ENCODE measurements at places on chromosomes 2 and 18.

- no peak for DNase-seq
These were observed 403.3 kb upstream of the FANCL start for GRCh38 chr2:58644451-58644850.

GRCh38 chr2:231780123-231780908 lies 766 bp downstream of the PDE6D start:
- peak; percentile 12 for DNase-seq

DNA sequence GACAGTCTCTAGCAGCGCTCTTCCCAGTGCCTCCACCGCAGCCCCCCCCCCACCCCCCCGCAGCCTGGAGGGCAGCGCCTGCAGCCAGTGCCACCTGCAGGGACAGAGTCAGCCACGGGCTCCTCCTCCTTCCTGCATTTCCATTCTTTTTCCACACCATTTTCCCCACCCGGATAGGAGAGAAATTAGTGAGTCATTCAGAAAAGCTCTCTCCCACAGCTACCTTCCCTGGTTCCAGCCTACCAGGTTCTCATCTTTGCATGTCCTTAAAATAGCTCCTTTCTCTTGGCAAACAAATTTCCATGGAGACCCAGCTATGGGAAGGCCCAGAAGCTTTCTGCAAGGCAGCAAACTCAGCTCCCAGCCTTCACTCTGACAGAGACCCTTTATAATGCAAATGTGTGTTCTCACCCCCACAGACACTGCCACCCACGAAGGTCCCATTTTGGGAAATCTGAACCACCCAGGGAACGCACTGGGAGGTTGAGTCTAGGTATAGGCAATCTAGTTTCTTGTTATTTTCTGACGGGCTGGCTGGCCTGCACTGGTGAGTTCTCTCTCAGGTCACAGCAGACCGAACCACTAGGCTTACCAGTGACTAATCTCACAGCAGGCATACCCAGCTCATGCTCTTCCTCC lies 41.8 kb upstream of the ATG16L1 start:
- DNase-seq = peak; percentile 67

DNA sequence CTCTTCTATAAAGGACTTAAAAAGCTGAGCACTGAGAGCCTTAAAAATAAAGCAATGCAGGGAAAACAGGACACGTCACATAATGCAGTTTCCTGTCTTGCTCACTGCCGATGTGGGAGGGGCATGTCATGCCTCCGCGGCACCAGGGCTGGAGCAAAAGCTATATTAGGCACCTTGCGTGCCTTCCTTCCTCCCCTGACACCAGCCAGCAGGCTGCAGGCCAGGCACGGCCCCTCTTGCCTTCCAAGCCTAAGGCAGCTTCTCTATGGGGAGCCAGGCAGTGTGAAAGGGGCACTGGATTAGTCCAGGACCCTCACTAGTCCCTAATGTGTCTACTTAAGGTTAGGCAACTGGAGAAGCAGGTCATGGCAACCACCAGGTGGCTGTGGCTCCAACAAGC lies 26.3 kb downstream of the MRPL35 start:
- DNase-seq = peak; percentile 63

DNA sequence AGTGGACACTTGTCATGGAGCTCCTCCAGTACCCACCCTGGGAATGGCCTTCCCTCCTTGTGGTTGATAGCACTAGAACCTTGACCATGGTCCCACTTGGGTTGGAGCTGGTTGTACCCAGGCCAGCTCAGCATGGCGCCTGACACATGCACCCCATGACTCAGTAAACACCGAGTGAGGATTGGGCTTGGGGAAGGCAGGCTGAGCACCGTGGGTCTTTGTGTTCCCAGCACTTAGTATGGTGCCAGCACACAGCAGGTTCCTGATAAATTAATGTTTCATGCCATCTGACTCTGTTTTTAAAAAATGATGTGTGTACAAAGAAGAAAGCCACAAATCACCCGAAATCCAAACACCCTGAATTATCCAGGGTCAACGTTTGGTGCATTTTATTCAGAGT lies 69.8 kb downstream of the CIB4 start:
- DNase-seq = no peak
